T-cell (primary cell): ENCODE measurements at places on chromosomes 6 and 20. TPM values are rescaled to one million over a fixed set of nuclear protein-coding genes. Genes with fewer than 3 reads are reported as not detected.

DNA sequence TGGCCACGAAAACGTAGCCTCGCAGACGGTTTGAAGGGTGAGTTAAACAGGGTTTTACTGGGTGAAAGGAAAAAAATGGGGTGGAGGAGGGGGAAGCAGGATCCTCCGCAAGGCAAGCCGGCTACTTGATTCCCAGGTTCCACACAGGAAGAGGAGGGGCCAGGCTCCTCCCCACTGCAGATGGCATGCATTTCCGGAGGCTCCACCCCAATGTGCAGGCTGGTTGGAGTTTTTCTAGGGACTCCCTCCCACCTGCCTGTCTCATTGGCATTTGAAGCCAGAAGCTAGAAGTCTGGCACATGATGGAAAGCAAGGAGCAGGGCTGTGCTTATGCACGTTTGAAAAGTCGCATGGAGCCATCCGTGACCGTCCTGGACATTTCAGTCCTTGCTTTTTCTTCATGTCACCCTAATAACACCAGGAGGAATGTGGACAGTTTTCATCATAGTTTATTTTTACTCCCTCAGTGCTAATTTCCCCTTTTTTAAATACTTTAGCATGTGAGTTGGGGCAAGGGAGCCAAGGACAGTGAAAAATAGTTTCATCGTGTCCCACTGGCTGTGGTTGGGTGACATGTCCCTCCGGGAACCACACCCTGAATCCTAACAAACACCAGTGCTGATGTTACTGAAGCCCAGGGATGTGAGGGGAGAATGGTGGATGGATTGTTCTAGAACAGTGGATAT lies 100.1 kb upstream of the INSM1 start:
- DNase-seq: no peak
- H3K27me3 ChIP-seq: peaks cover 4% of the 10 kb centered on the region

DNA sequence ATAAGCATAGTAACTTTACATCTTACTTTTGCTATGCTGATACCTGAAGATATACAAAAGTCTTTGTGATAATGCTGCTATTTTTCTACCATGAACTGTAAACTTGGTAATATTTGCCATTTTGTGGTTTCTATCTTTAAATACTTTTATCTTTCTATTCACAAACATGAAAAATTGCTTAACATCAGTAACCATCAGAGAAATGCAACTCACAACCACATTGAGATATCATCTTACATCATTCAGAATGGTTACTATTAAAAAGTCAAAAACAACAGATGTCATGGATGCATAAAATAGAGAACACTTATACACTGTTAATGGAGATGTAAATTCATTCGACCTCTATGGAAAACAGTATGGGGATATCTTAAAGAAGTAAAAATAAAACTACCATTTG lies 112.0 kb downstream of the TRDN start:
- no peaks in the 10 kb centered on the region for H3K4me1 ChIP-seq
- H3K27me3 ChIP-seq: no peaks in the 10 kb centered on the region
- no peak for DNase-seq
- no peak overlapping the region for H3K27ac ChIP-seq

- no peak overlapping the region for H3K4me3 ChIP-seq
- no peaks in the 10 kb centered on the region for H3K36me3 ChIP-seq
- H3K27me3 ChIP-seq: no peaks in the 10 kb centered on the region
- peak; percentile 29 for DNase-seq
- no peak overlapping the region for H3K27ac ChIP-seq
Observed at GRCh38 chr6:149451376-149452036, 33.3 kb downstream of the ZC3H12D start.

DNA sequence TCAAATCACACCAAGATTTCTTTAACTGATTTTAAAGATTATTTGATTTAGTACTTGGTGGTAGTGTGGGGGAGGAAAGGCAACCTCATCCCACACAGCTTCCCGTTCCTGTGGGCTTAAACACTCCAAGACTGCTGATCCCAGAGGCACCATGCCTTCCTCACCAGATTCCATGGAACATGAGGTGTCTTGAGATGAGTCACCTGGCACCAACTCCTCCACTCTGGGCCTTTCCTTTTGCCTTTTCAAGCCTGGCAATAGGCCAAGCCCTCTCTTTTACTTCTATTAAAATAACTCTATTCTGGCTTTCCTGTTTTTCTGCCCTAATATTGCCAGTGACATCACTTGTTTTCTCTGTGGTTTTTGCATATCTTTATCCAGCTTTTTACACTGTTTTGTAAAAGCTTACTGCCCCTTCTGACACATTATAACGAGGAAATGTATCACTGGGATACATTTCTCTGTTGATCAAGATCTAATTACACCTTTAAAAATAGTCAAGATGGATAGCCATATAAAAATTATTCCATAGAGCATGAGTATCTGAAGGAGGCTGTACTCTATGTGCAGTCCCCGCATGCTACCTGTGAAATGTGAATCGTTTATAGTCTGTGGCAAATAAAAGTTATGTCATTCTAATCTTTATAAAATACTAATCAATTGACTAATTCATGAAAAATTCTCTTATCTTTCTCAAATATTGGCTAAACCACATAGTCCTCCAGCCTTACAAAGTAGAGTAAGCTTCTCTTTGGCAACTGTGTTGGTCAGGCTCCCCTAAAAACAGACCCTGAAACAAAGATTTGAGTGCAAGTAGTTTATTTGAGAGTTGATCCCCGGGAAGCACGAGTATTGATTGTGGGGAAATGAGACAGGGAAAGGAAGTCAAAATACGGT lies 257.8 kb upstream of the KCNQ5 start:
- no peak overlapping the region for H3K4me3 ChIP-seq
- H3K4me1 ChIP-seq: no peaks in the 10 kb centered on the region
- DNase-seq: no peak
- H3K27me3 ChIP-seq: no peaks in the 10 kb centered on the region
- no peak overlapping the region for H3K27ac ChIP-seq

GRCh38 chr6:164531736-164532135 lies 777.7 kb downstream of the C6orf118 start:
- DNase-seq: no peak
- H3K4me1 ChIP-seq: no peaks in the 10 kb centered on the region
- no peak overlapping the region for H3K4me3 ChIP-seq
- no peaks in the 10 kb centered on the region for H3K27me3 ChIP-seq
- H3K36me3 ChIP-seq: no peaks in the 10 kb centered on the region
- no peak overlapping the region for H3K27ac ChIP-seq

GRCh38 chr6:136975089-136975715 lies 53.1 kb downstream of the SLC35D3 start:
- no peak overlapping the region for H3K4me3 ChIP-seq
- no peak for DNase-seq
- H3K27me3 ChIP-seq: no peaks in the 10 kb centered on the region
- no peak overlapping the region for H3K27ac ChIP-seq

DNA sequence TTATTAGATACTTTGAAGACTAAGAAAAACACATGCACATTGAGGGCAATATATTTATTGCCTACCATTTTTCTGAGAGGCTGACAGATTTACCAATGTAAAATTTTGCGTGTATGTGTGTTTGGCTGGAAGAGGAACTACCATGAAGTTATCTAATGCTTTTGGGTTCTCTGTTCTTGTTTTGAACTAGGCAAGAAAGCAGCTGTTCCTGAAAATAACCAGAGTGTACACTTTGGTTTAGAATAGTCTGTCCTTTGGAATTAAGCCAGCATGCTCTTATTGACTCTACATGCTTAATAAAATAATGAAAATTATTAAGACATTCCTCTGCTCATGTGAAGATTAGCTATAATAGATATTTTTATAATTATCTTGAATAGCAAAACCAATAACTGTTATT lies 129.2 kb downstream of the MYB start:
- no peaks in the 10 kb centered on the region for H3K4me1 ChIP-seq
- H3K27ac ChIP-seq: no peak overlapping the region
- no peak overlapping the region for H3K4me3 ChIP-seq
- no peaks in the 10 kb centered on the region for H3K27me3 ChIP-seq
- DNase-seq: no peak
- no peaks in the 10 kb centered on the region for H3K36me3 ChIP-seq

- no peaks in the 10 kb centered on the region for H3K4me1 ChIP-seq
- H3K27ac ChIP-seq: no peak overlapping the region
- no peaks in the 10 kb centered on the region for H3K36me3 ChIP-seq
- DNase-seq: no peak
- H3K4me3 ChIP-seq: no peak overlapping the region
Observed at GRCh38 chr20:10805764-10806163, 132.0 kb upstream of the JAG1 start.

DNA sequence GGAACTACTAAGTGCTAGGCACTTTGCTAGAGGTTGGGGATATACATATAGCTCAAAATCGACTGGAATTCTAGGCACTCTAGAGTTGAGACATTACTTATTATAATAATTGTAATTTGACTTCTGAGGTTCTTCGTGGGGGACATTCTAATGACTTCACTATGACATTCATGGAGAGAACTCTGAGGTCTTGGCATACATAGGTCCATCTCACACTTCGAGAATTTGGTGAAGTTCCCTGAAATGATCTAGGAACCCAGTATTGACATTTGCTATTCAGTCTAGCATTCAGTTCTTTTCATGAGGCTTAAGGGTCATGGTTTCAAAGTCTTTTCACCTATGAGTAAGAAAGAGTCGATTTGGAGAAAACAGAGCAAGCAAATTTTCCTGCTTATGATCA lies 446.6 kb upstream of the JAG1 start:
- no peak overlapping the region for H3K4me3 ChIP-seq
- no peaks in the 10 kb centered on the region for H3K27me3 ChIP-seq
- no peaks in the 10 kb centered on the region for H3K36me3 ChIP-seq
- no peak overlapping the region for H3K27ac ChIP-seq

DNA sequence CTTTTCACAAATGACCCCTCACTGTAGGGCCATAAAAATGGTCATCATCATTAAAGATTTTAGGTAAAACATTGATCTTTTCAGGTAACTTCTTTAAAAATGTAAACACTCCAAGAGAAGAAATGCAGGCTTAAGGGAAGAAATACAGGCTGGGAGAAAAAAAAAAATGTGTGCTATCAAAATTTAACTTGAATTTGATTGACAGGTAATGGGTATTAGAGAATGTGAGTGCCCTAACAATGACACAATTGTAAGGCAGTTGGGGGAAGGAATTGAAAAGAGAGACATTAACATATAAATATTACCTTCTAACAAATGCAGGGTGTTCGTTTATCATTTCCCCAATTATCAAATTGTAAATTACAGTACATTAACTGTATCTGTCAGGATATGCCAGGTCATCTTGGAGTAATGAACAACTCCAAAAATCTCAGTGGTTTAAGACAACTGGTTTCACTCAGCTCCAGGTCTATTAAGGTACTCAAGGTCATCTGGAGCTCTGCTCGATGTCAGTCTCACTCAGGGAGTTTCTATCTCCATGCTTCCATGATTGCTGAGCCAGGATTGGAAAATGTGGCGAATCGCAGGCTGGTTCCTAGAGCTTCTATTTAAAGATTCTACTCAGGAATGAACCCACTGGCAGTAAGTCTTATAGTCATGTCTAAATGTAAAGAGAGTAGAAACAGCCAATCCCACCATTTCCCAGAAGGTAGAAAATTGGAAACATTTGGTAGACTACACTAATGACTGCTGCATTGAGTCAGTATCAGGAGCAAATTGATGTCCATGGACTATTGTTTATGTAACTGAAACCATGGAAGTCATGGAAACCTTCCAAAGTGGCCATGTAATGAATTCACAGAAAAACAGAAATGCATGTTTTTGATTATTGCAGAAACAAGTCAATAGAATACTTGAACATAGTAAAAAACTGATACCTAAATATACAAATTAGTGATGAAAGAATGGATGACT lies 55.6 kb downstream of the FRK start:
- H3K27ac ChIP-seq: no peak overlapping the region
- DNase-seq: no peak
- no peaks in the 10 kb centered on the region for H3K36me3 ChIP-seq
- H3K27me3 ChIP-seq: peaks cover 8% of the 10 kb centered on the region
- no peak overlapping the region for H3K4me3 ChIP-seq

GRCh38 chr20:37922016-37922415 lies 19.1 kb downstream of the VSTM2L start:
- H3K4me1 ChIP-seq: no peaks in the 10 kb centered on the region
- DNase-seq: no peak
- no peaks in the 10 kb centered on the region for H3K36me3 ChIP-seq

DNA sequence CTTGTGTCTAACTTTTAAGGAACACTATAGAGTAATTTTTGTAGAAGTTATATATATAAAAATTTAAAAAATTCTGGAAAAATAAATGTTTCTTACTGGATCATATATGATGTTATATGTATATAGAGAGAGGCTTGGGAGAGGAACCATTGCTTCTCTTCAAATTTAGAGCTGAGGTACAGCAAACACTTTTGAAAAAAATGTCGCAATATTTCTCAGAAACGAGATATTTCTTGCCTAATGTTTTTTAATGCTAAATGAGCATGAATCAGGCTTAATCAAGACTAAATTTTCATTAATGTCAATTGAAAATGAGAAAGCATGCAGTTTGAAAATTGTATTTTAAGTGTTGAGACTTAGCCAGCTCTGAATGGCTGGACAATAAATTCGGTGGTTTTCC lies 2.6 kb downstream of the PKIB start:
- DNase-seq: no peak
- no peak overlapping the region for H3K27ac ChIP-seq
- H3K4me3 ChIP-seq: no peak overlapping the region
- peaks cover 10% of the 10 kb centered on the region for H3K27me3 ChIP-seq

DNA sequence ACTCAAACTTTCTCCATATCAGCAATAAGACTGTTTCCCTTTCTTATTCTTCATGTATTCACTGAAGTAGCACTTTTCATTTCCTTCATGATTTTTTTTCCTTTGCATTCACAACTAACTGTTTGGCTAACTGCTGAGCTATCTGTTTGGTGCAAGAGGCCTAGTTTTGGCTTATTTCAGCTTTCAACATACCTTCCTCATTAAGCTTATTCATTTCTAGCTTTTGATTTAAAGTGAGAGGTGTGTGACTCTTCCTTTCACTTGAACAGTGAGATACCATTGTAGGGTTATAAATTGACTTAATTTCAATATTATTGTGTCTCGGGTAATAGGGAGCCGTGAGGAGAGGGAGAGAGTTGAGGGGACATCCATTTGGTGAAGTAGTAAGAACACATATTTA lies 262.0 kb upstream of the PREP start:
- H3K4me3 ChIP-seq: no peak overlapping the region
- H3K4me1 ChIP-seq: no peaks in the 10 kb centered on the region
- no peak for DNase-seq
- no peak overlapping the region for H3K27ac ChIP-seq
- no peaks in the 10 kb centered on the region for H3K36me3 ChIP-seq

CYP21A2 gene
- total RNA-seq: 2.2 TPM

WDR46 gene
- 38.3 TPM for total RNA-seq

LKAAEAR1 gene
- total RNA-seq: 0.30 TPM
